Pancreas (tissue), 10 donors: ENCODE measurements at places on chromosomes 11 and 22.
A peak's percentile ranks its signal among the peaks of the same experiment; 100 is the strongest.

DNA sequence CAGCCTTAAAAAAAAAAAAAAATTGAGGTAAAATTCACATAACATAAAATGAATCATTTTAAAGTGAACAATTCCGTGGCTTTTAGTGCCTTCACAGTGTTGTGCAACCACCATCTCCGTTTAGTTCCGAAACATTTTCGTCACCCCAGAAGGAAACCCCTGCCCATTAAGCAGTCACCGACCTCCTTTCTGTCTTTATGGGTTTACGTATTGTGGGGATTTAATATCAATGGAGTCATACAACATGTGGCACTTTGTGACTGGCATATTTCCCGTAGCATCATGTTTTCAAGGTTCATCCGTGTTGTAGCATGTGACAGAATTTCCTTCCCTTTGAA is 65.5 kb downstream of the BCR start:
- DNase-seq: no peak

DNA sequence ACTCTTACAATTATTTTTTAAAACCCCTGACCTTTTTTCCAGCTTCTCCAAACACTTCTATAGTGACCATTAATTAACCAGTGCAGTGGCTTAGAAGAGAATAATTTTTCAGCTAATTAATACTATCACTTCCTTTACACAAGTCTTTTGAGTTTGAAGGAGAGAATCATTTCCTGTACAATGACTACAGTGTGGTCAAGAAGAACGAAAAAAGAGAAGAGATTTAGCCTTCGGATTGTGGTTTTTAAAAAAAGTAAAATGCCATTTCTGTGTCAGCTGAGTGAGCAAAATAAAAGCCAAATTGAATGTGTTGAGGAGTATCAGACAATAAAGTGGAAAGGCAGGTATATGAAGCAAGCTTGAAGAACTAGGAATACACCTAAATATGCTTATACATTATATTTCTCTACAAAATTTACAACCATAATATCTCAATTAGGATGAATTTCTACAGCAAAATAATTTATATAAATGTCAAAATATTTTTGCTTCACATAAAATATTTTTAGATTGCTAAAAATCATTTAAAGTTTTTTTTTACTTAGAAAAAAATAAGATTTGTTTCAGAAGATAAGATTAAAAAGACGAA is 1155.2 kb upstream of the CNTN5 start:
- no peak for DNase-seq

GRCh38 chr11:5174934-5175333 is 20.4 kb upstream of the OR52A1 start:
- no peak for DNase-seq

- DNase-seq: no peak
These were observed 104.0 kb downstream of the FAR1 start for GRCh38 chr11:13772223-13773046.

DNA sequence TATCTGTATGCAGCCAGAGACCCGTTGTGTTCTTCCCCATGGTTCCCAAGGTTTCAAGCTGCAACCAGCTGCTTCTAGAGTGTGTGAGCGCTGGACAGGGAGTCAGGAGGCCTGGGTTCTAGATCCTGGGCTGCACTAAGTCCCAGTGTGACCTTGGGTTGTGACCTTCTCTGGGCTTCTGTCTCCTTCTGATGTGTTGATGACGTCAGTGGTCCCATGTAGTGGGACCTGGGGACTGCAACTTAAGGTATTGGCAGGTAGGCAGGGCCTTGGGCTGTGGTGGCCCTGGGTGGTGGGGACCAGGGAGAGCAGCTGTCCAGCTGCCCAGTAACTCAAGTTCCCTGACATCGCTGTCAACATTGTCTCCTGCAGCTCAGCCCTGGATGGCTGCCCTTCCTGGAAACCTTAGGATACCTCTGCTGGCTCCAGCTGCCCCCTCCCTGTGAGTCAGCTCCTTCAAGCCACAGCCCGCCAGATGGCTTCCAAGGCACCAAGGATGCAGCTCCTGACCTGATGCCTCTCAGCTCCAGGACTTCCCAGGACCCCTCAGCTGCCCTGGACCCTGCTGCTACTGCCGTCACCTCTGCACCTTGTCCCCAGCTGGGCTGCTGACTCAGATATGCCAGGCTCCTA is 1.3 kb upstream of the PVALB start:
- DNase-seq: no peak

- DNase-seq: no peak
These were observed 950.9 kb upstream of the CHORDC1 start for GRCh38 chr11:91173701-91174100.

- no peak for DNase-seq
These were observed 48.9 kb downstream of the NFAM1 start for GRCh38 chr22:42383287-42383686.

GRCh38 chr22:44458044-44459020 is 39.7 kb downstream of the RTL6 start:
- DNase-seq: no peak

- DNase-seq: no peak
These were observed 79.1 kb upstream of the ALX4 start for GRCh38 chr11:44388828-44389657.

GRCh38 chr11:86063536-86063935 is 5.3 kb downstream of the PICALM start:
- no peak for DNase-seq

DNA sequence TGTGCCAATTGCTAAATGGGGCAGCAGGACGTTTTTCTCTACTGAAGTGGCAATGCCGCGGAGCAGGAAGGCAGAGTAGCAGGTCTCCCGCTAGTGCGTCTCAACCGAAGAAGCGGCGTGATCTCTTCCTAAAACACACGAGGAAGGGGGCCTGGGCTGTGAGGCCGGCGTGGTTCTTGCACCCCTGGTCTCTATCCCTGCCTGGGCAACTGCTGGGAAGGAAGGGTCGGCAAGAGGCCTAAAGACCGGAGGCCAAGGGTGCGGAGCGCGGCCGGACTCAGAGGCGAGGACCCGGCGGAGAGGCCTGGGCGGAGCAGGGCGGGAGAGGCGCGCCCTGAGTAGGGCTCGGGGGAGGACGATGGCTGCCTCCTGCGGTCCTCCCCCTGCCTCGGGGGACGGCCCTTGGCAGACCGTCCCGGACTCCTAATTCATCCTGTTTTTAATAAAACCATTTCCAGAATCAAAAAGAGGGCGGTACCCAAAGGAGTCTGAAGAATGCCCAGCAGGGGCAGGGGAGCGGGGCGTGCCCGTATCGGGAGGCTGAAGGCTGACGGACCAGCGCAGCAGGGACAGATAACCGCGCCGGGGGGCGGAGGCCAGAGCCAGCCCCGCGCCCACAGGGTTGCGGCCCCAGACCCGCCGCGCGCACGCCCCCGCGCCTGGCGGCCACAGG is 572 bp upstream of the APLP2 start:
- no peak for DNase-seq

GRCh38 chr11:110029714-110030113 is 63.5 kb upstream of the ZC3H12C start:
- no peak for DNase-seq

DNA sequence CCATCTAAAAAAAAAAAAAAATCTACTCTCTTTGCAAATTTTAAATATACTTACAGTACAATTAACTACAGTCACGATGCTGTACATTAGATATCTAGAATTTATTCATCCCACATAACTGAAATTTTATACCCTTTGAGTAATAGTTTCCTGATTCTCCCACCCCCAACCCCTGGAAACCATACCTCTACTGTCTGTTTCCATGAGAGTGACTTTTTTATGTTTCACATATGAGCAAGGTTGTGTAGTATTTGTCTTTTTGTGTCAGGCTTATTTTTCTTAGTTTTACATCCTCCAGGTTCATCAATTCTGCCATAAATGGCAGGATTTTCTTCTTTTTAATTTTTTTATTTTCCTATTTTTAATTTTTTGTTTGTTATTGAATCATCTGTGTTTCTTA is 3.2 kb downstream of the HBB start:
- DNase-seq: no peak

DNA sequence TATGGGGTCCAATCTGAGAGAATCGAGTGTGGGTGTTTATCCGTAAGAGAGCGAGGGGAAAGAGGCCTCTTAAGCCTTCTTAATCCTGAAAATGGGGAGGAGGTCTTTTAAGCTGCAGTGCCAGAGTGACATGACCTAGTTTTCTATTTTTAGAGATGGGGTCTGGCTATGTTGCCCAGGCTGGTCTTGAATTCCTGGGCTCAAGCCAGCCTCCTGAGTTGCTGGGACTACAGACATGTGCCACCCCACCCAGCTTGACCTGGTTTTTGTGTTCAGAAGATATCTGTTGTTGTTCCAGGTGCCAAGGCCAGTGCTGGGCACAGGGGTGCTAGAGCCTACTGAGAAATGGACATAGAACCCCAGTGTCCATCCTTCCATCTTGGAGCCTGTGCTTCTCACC is 1.4 kb downstream of the BAD start:
- DNase-seq: no peak

DNA sequence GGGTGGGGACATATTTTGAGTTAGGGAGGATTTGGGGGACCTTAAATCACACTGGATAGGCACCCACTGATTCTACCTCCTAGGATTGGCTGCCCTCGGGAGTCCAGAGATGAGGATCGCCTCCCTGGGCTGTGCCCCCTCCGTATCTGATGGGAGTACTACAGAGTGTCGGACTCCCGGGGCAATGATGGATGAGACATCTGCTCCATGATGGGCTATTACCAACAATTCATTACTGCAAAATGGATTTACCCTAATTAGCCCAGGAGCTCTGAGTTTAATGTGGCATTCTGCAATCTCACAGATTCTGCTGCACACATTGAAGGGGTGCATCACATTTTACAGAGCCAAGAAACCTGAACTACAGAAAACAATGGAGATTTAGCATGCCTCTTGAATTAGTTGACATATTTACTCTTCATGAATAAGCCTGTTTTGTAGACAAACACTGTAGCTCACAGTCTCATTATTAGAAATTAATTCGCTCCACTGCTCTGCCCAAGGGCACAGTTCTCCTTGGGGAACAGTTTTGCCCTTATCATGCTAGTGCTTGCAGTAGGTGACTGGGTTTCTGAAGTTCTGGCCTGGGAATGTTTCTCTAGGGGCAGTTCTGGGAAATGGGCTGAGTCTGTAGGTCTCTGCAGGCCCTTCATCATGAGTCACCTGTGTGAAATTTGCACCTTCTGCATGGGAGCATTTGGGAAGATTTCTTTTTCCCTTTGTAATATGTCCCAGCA is 217.1 kb upstream of the PLET1 start:
- DNase-seq: no peak

GRCh38 chr11:73229896-73230875 is 12.1 kb downstream of the P2RY2 start:
- DNase-seq: no peak

GRCh38 chr11:43904742-43905535 is 24.3 kb downstream of the ALKBH3 start:
- DNase-seq: no peak

DNA sequence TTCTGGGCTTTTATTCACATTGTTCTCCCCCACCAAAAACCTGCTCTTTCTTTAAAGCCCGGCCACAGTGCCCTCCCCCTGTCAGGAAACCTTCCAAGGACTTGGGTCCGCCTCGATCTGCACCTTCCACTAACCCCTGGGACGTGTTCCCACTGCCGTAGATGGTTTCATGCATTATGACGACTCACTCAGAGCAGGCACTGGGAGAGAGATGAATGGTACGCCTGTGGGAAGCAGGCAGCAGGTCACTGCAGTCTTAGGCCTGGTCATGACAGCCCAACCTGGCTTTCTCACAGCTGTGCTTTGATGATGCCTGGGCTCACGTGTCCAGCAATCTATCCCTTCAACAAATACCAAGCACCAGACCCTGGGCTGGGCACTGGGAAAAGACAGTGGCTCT is 115.7 kb downstream of the WNT7B start:
- DNase-seq: no peak

DNA sequence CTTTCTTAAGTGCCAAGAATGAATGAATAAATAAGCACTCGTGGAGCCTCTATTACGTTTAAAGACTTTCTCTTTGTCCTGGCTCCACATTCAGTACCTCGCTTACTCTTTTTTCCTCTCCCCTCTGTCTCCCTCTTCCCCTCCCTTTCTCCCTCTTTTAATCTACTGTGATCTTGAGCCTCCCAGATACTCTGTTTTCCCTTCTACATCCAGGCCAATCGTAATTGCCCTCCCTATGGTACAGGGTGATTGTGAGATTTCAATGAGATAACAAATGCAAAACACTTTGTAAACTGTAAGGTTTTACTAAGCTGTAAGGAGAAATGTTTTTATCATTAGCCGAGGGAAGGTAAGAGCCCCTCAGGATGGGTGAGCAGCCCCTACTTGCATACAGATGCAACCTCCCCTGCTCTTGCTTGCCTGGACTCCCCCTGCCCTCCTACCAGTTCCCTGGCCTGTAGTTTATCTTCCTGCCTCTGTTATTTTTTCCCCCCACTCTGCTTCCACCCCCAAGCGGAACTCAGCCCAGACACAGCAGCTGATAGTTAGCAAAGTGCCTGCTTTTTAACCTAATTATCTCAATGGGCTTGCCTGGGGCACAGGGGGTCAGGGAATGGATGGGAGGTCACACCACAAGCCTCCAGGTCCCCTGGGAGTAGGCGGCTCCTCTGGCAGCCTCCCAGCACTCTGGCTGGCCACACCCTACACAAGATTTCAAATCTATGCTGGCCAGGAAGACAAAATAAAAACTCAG is 76.9 kb upstream of the CADM1 start:
- no peak for DNase-seq

- no peak for DNase-seq
These were observed 73.0 kb upstream of the TBCEL start for GRCh38 chr11:120950880-120951279.

DNA sequence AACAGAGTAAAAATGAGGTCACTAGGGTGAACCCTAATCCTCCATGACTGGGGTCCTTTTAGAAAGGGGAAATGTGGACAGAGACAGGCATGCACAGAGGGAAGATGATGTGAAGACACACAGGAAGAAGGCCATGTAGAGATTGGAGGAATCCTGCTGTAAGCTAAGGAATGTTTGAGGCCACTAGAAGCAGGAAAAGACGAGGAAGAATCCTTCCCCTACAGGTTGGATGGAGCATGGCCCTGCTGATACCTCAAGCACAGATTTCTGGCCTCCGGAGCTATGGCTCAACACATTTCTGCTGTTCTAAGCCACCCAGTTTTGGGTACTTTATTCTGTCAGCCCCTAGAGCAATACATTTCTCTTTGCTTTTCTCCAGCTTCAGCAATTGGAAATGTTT is 486.9 kb downstream of the MIAT start:
- no peak for DNase-seq

DNA sequence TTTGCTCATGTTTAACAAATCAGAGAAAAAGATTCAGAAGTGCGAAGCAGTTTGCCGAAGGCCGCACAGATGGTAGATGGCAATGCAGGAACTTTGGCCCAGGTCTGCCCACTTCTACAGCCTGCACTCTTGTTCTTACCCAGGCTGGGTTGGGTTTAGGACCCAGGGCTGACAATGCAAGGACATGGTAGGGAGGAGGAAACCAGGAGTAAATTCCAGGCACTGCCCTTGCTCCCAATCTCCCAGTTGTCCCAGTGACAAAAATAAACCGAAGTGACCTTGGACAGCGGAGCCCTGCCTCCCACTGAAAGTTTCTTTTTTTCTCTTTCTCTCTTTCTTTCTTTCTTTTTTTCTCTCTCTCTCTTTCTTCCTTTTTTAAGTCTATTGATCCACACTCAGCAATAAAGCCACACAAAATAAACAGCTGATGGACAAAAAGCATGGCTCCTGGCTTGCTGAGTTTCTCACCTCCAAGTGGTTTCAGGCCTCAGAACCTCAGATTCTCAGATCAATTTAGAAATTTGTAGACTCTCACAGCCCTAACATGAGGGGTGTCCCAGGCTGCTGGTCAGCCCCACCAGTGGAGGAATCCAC is 33.5 kb upstream of the FCHSD2 start:
- peak; percentile 60 for DNase-seq
